ENCODE measurements at places on chromosomes 12 and 14.

DNA sequence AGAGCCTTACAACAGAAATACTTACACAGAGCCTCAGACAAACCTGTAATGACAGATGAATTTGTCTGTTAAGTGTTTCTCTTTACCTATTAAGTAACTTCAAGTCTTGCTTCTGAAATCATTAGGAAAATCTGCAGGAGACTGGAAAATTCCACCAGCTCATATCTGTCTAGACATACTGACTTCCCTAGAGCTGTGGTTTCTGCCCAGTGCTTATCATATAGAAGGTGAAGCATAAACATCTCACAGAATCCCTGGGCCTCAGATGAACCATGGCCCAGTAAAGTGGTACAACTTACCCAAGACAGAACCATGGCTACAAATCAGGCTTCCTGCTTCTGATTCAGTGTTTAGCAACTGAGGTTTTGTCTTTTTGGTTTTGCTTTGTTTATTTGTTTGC lies 91.6 kb downstream of the EGLN3 start:
- DNase-seq = no peak

- DNase-seq = no peak
These were observed 31.2 kb upstream of the STK38L start for GRCh38 chr12:27212861-27213260.

DNA sequence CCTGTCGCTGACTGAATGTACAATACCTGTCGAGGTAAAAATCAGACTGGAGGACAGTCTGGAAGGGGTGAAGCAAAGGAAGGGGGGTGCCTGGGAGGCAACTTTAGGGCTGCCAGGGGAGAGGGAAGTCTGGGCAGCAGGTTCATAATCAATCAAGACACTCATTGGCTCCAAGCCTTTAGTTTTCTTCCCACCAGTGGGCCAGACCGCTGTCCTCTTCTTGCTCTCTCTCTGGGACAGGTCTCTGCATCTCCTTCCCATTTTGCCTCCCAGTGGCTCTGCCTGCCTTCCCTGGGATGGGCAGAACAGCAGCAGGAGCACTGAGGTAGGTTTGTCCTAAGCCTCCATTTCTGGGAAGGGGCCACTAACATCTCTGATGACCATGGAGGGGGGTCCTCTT lies 206.5 kb downstream of the TTC8 start:
- DNase-seq = no peak

DNA sequence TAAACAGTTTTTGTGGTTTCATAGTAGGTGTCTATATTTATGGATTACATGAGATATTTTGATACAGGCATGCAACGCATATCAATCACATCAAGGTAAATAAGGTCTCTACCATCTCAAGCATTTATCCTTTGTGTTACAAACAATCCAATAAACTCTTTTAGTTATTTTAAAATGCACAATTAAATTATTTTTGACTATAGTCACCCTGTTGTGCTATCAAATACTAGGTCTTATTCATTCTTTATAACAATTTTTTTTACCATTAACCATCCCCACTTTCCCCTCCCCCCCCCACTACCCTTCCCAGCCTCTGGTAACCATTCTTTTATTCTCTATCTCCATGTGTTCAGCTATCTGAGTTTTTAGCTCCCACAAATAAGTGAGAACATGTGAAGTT lies 175.7 kb upstream of the FBXO33 start:
- no peak for DNase-seq

DNA sequence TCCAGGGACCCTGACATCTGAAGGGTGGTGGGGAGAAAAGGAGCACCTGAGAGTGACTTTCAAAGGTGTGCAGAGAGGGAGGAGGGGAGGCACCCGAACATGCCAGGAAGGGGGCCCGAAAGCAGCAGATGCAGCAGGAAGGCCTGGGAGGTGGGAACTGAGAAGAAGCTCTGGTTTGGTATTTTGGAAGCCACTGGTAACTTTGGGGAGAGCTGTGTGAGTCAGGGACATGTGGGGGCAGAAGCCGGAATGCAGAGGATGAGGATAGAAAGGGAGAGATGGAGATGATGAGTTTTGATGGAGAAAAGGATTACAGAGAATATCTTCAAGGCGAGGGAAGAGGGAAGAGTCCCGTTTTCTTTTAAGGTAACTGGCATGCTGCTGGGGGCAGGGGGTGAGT lies 50.1 kb downstream of the NRXN3 start:
- DNase-seq = no peak

Data from fibroblast of skin of right biceps (primary cell).